Stomach (tissue), 19 donors: ENCODE measurements at places on chromosomes 12 and 14. TPM values are rescaled to one million over a fixed set of nuclear protein-coding genes. Genes with fewer than 3 reads are reported as not detected.

The AJUBA gene
- 6.9 TPM for polyA plus RNA-seq

The ADGRD1 gene
- 4.0 TPM for polyA plus RNA-seq

The SLC6A12 gene
- not detected for polyA plus RNA-seq

The PRH2 gene
- polyA plus RNA-seq = 0.45 TPM

The GALC gene
- polyA plus RNA-seq = 2.3 TPM

The HOXC12 gene
- polyA plus RNA-seq = not detected

The NKX2-1 gene
- not detected for polyA plus RNA-seq

The FKBP11 gene
- 63.6 TPM for polyA plus RNA-seq

The GPR137C gene
- polyA plus RNA-seq = not detected

The C12orf54 gene
- 10.4 TPM for polyA plus RNA-seq

The P3H3 gene
- 7.0 TPM for polyA plus RNA-seq

The IFT43 gene
- 47.0 TPM for polyA plus RNA-seq
